Ovary (tissue), 10 donors: ENCODE measurements at places on chromosomes 5 and 9.

GRCh38 chr9:16715404-16715803 is 155.1 kb downstream of the BNC2 start:
- H3K4me3 ChIP-seq = no peak overlapping the region
- H3K4me1 ChIP-seq = peaks cover 17% of the 10 kb centered on the region
- DNase-seq = no peak
- no peaks in the 10 kb centered on the region for H3K27me3 ChIP-seq
- H3K27ac ChIP-seq = no peak overlapping the region
- no peaks in the 10 kb centered on the region for H3K36me3 ChIP-seq

GRCh38 chr9:34499076-34499475 is 23.7 kb downstream of the ENHO start:
- no peaks in the 10 kb centered on the region for H3K36me3 ChIP-seq
- no peak overlapping the region for H3K27ac ChIP-seq
- H3K4me3 ChIP-seq = no peak overlapping the region
- no peaks in the 10 kb centered on the region for H3K27me3 ChIP-seq
- no peak for DNase-seq
- H3K4me1 ChIP-seq = peaks cover 5% of the 10 kb centered on the region

DNA sequence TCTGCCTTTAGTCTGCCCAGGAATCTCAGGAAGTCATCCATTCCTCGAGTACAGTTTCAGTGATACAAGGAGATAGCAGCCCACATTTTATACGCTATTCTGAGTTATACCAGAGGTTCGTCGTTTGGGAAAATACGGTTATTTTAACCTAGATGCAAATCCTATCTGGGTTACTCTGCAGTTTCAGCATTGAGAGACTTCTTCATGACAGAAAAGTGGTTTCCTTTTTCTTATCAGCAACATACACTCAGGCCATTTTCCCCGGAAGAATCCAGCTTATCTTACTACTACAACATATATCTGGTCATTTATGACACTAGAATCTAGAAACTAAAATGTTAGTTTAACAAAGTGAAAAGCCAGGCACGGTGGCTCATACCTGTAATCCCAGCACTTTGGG is 83.4 kb upstream of the IQGAP2 start:
- no peak overlapping the region for H3K27ac ChIP-seq
- no peak for DNase-seq
- H3K27me3 ChIP-seq = no peaks in the 10 kb centered on the region
- H3K36me3 ChIP-seq = no peaks in the 10 kb centered on the region

DNA sequence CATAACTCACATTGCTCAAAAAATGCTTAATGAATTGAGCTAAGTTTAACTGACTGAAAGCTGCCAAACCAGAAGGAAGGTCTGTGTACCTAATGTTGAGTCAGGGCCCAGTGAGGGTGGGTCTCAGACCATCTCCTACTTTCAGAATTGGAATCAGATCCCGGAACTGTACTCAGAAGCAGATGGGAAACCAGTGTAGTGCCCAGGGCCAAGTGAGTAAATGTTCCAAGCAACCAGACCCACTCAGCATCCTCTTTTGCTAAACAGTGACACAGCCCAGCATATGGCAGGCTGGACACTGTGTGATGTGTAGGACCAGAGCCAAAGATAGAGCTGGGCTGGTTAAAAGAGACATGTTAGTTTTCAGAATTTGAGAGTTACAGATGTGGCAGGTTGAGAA is 94.1 kb downstream of the PLCXD3 start:
- H3K27me3 ChIP-seq = no peaks in the 10 kb centered on the region
- no peak overlapping the region for H3K4me3 ChIP-seq
- no peak overlapping the region for H3K27ac ChIP-seq
- no peak for DNase-seq

DNA sequence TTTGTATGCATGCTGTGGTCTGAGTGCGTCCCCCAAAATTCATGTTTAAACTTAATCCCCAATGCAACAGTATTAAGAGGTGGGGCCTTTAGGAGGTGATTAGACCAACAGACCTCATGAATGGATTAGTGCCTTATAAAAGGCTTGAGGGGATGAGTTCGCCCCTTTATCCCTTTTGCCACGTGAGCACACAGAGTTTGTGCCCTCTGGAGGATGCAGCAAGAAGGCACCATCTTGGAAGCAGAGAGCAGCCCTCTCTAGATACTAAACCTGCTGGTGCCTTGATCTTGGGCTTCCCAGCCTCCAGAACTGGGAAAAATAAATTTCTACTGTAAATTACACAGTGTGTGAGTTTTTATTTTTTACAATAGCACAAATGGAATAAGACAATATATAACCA is 177.1 kb upstream of the SPRY4 start:
- no peak for DNase-seq
- H3K27me3 ChIP-seq = no peaks in the 10 kb centered on the region
- H3K27ac ChIP-seq = no peak overlapping the region
- H3K4me3 ChIP-seq = no peak overlapping the region
- H3K4me1 ChIP-seq = no peaks in the 10 kb centered on the region

DNA sequence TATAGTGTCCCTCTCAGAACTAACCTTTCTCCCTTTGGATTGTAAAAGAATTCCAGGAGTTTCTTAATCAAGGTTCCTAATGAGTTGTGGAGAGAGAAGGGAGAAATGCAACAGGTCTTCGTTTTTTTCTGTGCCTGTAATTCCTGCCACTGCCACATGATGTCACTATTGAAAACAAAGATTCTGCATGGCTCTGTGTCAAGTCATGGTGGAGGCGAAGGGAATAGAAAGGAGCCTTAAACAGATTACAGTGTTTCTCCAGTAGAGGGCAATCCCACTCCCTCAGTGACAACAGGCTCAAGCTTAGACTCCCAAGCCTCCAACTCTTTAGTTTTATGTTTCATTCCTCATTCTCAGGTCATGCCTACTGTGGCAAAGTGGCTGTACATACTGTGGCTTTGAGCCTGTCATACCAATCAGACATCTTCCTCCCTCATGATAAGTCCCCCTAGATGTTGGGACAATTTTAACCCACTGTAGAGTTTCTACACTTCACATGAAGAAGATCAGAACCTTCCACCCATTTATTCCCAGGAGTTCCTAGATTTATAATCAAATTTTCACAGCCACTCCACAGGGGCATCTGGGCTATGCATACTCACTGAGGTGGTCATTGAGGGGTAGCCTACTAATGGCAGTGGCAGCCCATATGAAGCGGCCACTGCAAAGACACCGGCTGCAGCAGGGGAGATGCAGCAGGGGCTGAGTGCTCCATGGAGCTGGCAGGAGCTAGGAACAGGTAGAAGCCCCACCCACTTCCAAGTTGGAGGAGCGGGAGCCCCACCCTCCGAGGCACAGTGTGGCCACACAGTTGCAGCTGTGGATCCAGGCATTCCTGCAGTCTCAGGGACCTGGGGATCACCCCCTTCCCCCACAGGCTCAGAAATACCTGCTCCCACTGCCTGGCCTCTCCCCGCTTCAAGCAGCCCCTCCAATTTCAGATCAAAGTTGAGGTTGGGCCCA is 97.4 kb upstream of the TRIM32 start:
- no peaks in the 10 kb centered on the region for H3K27me3 ChIP-seq
- no peak overlapping the region for H3K4me3 ChIP-seq
- H3K36me3 ChIP-seq = no peaks in the 10 kb centered on the region
- H3K27ac ChIP-seq = no peak overlapping the region

GRCh38 chr5:179243333-179243732 is 101.9 kb downstream of the ADAMTS2 start:
- no peak overlapping the region for H3K27ac ChIP-seq
- H3K36me3 ChIP-seq = no peaks in the 10 kb centered on the region
- H3K4me1 ChIP-seq = peaks cover 3% of the 10 kb centered on the region
- no peak overlapping the region for H3K4me3 ChIP-seq
- DNase-seq = no peak

GRCh38 chr5:81418606-81419005 is 24.7 kb upstream of the ACOT12 start:
- H3K27ac ChIP-seq = no peak overlapping the region
- H3K27me3 ChIP-seq = no peaks in the 10 kb centered on the region
- H3K4me1 ChIP-seq = no peaks in the 10 kb centered on the region
- no peak for DNase-seq
- no peaks in the 10 kb centered on the region for H3K36me3 ChIP-seq

GRCh38 chr5:170571875-170572852 is 68.3 kb downstream of the KCNIP1 start:
- no peaks in the 10 kb centered on the region for H3K4me1 ChIP-seq
- H3K27me3 ChIP-seq = no peaks in the 10 kb centered on the region
- H3K36me3 ChIP-seq = no peaks in the 10 kb centered on the region
- DNase-seq = no peak
- no peak overlapping the region for H3K27ac ChIP-seq

- no peak overlapping the region for H3K4me3 ChIP-seq
- no peaks in the 10 kb centered on the region for H3K27me3 ChIP-seq
- no peaks in the 10 kb centered on the region for H3K36me3 ChIP-seq
Measured at GRCh38 chr9:83934569-83935275, 13.5 kb upstream of the KIF27 start.

- no peak overlapping the region for H3K4me3 ChIP-seq
- no peaks in the 10 kb centered on the region for H3K27me3 ChIP-seq
- no peak overlapping the region for H3K27ac ChIP-seq
- no peak for DNase-seq
Measured at GRCh38 chr5:93916872-93917271, 175.5 kb upstream of the POU5F2 start.

DNA sequence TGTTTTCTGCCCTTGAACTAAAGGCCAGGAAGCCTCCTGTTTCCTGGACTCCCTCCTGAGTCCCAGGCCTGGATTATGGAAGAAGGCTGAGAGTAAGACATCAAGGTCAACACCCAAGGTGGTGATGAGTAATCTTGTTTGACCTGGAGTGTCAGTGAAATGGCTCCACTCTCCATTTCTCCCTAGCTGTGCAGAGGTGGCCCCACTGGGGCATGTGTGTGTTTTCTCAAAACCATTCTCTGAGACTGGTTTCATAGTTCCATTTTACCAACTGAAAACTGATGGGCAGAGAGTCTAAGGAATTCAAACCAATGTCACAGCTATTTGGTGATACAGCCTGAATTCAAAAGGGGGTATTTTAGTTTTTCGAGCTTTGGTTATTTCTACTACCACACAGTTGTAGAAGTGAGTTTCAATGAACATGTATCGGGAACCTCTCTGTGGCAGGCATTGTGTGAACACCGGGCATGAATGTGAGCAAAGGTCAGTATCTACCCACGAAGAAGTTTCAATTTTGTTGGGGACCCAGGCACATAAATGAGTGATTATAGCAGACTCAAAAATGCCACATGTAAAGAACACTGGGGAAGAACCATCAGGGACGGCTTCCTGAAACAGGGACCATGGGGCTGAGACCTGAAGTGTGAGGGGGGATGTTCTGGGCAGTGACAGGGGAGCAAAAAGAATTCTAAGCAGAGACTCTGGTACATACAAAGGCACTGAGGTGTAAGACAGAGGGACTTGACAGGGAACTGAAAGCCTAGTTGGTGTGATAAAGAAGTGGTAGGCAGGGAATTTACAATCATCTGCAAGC is 269.6 kb upstream of the KLF4 start:
- H3K27ac ChIP-seq = no peak overlapping the region
- H3K36me3 ChIP-seq = no peaks in the 10 kb centered on the region
- no peak for DNase-seq

DNA sequence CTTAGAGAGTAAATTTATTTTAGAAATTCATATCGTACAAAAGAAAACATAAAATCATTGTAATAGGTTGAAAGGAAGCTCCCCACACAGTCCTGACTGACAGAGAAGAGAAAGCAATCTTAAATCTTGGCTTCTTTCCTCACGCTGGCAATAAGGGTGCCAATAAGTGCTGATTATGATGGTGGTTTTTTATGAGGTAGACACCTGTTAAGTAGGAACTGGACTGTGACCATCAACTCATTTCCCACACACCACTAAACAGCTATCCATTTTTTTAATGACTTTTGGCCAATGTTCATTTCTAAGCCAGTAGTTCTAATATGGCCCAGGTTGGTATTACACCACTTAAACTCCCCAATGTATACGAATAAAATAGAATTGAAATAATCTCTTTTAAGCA is 893.5 kb upstream of the NUDT12 start:
- no peaks in the 10 kb centered on the region for H3K27me3 ChIP-seq
- H3K4me3 ChIP-seq = no peak overlapping the region
- H3K27ac ChIP-seq = no peak overlapping the region
- no peaks in the 10 kb centered on the region for H3K36me3 ChIP-seq
- DNase-seq = no peak

DNA sequence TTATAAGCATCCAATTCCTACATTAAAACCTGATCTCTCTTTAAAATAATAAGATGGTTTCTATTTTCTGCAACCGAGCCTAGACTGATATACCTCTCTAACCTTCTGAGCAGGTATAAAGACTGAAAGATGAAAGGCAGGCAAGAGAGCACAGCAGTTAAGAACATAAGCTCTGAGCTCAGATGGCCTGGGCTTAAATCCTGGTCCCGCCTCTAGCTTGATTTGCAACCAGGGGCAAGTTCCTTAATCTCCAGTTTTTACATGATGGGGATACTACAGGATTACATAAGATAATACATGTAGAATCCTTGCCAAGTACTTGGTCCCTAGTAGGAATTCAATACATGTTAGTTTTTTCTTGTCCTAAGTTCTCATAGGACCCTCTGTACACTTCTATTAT is 33.9 kb downstream of the SLC24A2 start:
- no peak overlapping the region for H3K27ac ChIP-seq
- no peak overlapping the region for H3K4me3 ChIP-seq
- no peak for DNase-seq
- H3K4me1 ChIP-seq = no peaks in the 10 kb centered on the region
- no peaks in the 10 kb centered on the region for H3K36me3 ChIP-seq

GRCh38 chr5:181039931-181040630 is at the start of gene BTNL9:
TSS of gene BTNL9 (plus strand) at chr5:181040266. CDS start at chr5:181045490, 5,224 bp downstream.
- DNase-seq = no peak
- no peaks in the 10 kb centered on the region for H3K27me3 ChIP-seq
- no peaks in the 10 kb centered on the region for H3K4me1 ChIP-seq
- H3K4me3 ChIP-seq = no peak within 1 kb of the TSS
- H3K27ac ChIP-seq = no peak within 1 kb of the TSS

DNA sequence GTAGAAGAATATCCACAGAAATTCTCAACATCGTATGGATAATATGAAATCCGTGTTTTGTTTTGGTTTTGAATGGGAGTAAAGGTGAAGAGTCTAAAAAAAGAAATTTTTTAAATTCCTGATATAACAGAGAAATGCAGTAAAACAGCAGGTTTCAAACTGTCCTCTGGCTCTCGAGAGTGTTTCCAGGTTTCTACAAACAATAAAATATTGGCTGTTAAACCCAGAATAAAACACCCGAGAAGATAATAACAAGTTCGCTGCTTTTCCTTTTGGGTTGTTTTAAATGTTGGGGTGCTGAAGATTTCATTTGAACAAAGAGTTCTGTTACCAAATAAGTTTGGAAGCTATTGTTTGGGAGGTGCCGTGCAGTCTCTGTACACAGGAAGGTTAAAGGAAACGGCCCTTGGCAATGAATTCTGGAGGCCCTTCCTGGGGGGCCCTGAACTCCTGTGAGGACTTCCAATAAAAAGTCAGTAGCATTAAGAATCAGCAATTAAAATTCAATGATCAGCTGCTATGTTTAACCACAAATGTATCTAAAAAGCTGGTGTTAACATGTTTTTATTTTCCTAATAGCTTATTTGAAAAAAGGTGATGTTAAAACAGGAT is 215.8 kb downstream of the TSSK1B start:
- no peaks in the 10 kb centered on the region for H3K36me3 ChIP-seq
- H3K27ac ChIP-seq = no peak overlapping the region
- DNase-seq = no peak
- peaks cover 29% of the 10 kb centered on the region for H3K4me1 ChIP-seq
- no peak overlapping the region for H3K4me3 ChIP-seq

GRCh38 chr5:9313751-9314150 is 232.1 kb downstream of the SEMA5A start:
- H3K27me3 ChIP-seq = no peaks in the 10 kb centered on the region
- no peak overlapping the region for H3K4me3 ChIP-seq
- no peaks in the 10 kb centered on the region for H3K36me3 ChIP-seq
